ENCODE measurements at places on chromosomes 2 and 18.
A peak's percentile ranks its signal among the peaks of the same experiment; 100 is the strongest.

DNA sequence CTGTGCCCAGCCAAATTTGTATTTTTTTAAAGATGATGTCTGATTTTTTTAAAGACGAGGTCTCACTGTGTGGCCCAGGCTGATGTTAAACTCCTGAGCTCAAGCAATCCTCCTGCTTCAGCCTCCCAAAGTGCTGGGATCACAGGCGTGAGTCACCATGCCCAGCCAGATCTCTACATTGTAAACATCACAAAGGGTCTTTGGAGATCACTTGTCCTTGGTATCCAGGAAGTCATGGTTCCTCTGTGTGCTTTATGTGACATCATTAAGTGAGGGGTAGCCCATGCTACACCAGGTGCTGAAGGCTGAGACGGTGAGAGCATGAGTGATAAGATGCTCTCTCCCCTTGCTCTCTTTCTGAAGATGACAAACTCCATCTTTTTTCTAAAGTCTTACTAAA, 7.0 kb upstream of the NUP35 start:
- no peak for DNase-seq

DNA sequence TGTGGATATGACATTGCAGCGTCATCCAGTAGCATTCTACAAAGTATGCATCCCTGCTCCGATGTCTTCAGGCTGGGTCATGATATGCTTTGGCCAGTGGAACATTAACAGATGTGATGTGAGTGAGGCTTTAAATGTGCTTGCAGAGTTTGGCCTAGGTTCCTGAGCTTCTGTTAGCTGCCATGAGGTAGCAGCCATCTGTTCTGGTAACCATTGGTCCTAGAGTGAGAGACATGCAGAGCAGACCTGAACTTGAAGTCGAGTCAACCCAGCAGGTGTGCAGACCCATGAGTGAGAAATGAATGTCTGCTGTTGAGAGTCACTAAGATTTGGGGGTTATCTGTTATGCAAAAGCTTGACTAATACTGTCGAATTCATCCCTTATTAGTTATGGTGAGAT, 73.8 kb upstream of the NABP1 start:
- no peak for DNase-seq

DNA sequence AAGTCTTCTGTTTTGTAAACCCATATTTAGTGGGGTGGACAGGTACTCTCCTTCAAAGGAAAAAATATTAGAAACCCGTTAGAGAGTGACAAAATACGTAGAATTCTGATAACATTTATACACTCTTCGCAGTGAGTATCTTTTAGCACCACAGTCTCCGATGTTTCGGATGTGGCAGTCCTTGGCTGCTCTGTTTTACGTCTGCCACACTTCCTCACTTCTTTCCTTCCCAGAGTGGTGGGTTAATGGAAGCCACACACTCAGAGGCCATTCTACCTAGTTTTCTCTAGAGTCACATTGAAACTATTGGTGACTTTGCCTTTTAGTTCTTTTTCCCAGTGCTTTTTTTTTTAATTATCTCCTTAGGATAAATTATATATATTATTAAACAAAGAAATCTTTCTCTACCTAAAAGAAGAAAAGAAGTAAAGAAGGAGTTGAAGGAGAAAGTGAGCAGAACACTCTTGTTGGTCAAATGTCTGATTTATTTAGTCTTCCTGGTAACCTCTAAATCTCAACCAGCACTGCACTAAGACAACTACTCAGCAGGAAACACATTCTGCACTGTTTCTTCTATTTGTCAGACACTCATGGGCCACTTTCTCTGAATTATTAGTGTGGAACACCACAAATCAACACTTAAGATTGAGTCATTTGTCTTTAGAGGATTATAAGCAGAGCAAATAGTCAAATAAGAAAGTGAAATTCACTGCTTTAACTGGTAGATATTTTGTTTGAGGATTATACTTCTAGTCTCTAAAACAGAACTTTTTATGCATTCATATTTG, 451.3 kb upstream of the TMEFF2 start:
- DNase-seq, result no peak

GRCh38 chr2:88874063-88874657, 182.7 kb downstream of the RPIA start:
- peak; percentile 11 for DNase-seq

DNA sequence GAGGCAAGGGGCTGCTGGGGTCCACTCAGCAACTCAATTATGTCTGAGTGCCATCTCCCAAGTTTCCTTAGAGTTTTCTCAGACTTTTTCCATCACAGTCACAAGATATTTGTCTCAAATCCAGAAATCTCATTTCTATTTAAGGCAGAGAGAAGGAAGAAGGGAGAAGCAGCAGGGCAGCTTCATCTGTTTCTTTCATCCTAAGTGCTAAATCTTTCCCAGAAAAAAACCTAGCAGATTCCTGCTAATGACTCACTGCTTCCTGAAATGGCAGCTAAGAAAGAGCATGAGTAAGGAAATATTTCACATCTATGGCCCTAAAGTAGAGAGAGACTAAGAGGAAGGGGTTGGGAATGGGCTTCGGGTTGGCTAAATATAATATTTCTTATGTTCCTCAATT, 88.0 kb downstream of the KYNU start:
- DNase-seq, result no peak

DNA sequence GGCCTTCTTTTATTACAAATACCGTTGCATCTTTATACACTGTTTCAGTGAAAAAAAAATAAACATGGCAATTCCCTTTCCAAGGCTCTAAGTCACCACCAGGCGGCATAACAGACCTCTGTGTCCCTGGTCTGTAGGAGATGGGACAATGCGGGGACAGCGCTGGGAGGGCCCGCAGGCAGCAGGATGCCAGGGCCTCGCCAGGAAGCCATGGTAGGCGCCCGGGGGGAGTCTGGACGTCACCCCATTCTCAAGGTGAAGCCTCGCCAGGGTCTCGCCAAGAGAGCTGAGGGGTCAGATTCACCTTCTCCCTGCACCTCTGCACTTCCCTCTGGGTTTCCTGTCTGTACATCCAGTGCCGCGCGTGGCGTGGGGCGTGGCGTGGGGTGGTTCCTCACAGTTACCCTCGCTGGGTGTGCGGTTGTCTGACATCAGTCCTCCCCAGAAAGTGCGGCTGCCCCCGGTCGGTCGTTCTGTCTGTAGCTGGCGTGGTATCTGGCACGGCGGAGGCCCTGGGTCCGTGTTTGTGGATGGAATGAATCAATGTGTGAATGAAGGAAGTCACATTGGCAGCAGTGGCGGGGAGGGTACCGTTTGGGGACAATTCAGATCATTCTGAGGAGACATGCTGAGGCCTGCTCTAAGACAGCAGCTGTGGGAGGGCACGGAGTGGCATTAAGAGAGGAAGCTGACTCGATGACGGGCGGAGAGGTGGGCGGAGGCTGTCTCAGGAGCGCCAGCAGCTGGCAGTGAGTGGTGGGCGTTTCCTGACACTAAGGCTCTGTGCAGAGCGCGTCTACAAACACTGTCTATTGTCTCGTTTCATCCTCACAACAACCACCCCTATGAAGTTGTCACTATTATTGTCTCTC, 46.0 kb downstream of the LRRFIP1 start:
- DNase-seq, result peak; percentile 63

DNA sequence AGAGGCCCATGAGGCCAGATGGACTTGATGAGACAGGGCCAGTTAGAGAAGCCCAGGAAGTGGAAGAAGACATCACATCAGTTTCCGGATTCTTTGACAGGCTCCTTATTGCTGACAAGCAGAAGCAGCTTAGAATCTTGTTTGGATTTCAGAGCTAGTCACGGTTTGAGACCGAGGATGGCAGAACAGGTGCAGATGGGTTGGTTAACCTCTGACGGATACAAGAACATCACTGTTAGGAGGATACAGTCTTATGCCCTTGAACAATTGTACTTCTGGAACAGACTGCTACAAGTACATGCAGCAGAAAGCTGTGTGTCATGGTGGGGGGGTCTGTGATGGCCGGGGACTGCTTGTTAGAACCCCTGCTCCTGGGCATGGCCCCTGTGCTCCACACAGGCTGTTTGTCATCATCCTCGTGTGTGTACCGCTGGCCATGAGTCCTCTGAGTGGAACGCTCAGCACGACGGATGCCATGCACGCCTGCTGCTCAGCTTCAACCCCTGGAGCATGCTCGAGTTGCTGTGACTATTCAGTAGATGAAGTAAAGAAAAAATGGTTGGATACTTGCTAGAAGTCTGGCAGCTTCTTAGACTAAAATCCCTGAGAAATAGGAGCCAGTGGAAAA, 217.7 kb downstream of the SH3RF3 start:
- peak; percentile 47 for DNase-seq

- no peak for DNase-seq
Measured at GRCh38 chr2:179536185-179536584, 271.6 kb upstream of the SESTD1 start.

DNA sequence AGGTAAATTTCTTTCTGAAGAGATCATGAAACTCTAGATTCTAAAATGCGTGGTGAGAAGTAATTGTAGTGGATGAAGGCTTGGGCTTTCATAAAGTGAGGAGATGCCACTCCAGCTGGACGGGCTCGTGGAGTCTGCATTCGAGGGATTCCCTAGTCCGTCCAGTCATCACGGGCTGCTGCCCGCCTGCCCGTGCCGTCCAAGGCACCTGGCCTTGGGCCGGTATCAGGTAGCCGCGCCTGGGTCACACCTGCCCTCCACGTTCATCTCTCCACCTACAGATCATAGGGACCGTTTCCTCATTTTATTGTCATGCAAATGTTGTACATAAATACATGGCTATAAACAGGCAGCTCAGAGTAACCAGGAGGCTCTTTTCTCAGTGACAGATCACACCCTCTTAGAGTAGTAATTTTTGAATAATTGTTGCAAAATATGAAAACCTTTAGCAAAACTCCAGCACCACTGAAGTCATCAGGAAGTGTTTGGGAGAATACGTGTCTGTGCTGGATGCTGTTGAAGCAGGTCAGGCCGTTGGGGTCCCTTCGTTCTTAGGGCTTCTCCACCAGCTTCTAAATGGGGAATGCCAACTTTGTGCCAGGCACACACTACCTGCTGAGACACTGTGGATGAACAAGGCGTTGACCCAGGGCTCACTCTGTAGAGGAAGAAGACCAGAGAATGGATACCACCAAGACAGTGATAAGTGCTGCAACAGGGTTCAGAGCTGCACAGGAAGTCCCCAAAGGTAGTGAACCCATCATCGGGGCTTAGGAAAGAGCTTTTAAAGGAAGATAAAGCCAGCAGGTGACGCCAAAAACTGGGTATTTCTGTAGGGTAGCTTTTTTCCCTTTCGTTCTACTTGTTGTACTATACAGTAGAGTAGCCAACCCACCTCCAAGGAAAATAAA, 112.5 kb downstream of the FAM210A start:
- no peak for DNase-seq

DNA sequence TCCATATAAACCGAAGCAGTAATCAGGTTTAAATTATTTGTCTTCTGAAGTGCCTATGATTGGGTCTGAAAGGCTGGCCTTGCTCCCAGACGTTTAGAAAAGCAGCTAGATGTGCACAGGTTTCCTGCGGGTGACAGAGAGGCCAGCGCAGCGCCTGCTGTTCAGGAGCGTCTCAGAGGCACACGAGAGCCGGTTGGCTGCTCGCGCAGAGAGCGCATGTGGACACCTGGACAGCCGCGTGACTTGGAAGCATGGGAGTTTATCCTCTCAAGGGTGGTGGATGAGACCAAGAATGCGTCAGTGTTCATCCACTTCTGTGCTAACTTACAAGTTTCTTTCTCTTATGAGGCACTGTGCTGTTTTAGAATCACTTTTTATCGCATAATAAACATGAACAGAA, 303.7 kb downstream of the PTGR3 start:
- DNase-seq, result no peak

GRCh38 chr18:23539911-23540525, 36.7 kb downstream of the RMC1 start:
- DNase-seq, result no peak

- no peak for DNase-seq
Measured at GRCh38 chr18:36419188-36419899, 121.8 kb downstream of the FHOD3 start.

GRCh38 chr2:14355102-14355501, 277.4 kb upstream of the LRATD1 start:
- DNase-seq, result no peak

- DNase-seq, result no peak
Measured at GRCh38 chr2:183259921-183260320, 135.7 kb downstream of the NUP35 start.

DNA sequence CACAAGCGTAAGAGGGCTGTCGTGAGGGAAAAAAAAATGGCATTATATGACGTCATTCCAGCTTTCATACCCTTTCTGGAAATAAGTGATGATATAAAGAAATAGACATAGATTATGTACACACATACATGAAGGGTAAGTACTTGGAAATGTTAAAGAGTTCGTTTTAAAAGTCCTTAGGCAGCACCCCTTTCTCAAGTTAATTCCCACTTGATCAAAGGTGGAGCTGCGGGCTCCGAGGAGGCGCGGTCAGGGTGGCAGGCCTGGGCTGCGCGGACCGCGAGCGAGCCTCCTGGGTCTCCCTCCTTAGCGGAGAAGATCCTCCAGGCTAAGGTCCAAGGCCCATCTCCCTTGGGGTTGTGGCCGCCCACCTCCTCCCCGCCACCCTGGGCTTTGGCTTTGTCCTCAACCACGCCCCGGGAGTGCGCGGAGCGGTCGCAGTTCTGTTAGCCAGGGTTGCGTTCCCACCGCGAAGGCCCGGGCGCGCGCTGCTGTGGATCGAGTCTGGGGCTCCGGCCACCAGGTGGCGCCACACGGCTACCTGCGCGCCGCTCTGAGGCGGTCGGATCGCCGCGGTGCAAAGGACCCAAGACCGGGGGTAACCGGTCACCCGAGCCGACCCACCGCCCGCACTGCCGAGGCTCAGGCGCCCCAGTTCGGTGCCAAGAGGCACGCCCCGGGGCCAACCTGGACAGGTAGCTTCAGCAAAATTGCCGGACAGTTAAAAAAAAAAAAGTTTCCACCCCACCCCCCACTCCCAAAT, 66.8 kb downstream of the HNRNPLL start:
- DNase-seq, result peak; percentile 54

DNA sequence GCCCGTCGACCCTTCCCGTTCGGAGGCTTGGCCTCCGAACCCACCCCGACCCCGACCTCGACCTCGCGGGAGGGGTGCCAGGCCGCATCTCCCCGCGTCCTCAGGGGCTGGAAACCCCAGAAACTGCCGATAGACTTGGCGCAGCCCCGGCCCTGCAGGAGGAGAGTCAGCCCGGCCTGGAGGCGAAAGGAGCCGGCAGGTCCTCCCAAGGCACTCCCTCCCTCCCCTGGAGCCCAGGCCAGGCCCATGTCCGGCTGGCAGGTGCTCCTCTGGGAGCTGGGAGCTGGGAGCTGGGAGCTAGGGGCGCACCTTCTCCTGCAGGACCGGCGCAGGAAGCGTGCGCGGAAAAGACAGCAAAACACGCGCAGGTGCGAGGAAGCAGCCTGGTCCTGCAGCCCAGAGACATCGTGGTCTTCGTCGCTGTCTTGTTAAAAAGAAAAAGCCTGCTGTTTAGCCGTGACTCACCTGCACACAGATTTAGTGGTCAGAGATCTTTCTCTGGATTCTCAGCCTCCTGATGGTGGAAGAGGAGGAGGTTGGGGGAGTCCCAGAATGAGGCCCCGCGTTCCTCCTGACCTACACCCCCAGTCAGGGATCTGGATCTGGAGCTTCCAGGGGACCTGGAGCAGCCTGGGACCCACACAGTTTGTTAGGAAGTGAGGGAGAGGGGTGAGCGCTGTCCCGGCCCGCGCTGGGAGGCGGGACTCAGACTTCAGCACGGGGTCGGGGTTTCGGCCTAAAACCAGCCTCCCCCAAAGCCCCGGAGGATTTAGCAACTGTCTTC, 660 bp upstream of the MBP start:
- DNase-seq, result no peak

GRCh38 chr18:60978338-60978737, 354.9 kb upstream of the CDH20 start:
- no peak for DNase-seq

GRCh38 chr2:65345631-65346030, 86.8 kb downstream of the SPRED2 start:
- no peak for DNase-seq
